Caco-2 (cell line): ENCODE measurements at places on chromosomes 5 and 9.

GRCh38 chr5:35341189-35341588 lies 110.9 kb upstream of the PRLR start:
- DNase-seq, result no peak
- no peak overlapping the region for H3K27ac ChIP-seq
- H3K4me3 ChIP-seq, result no peak overlapping the region
- no peaks in the 10 kb centered on the region for H3K36me3 ChIP-seq
- H3K27me3 ChIP-seq, result no peaks in the 10 kb centered on the region

- no peak overlapping the region for H3K27ac ChIP-seq
- no peaks in the 10 kb centered on the region for H3K36me3 ChIP-seq
- no peak overlapping the region for H3K4me3 ChIP-seq
- H3K4me1 ChIP-seq, result peaks cover 15% of the 10 kb centered on the region
- H3K27me3 ChIP-seq, result no peaks in the 10 kb centered on the region
- no peak for DNase-seq
These were observed 352.4 kb downstream of the GLIS3 start for GRCh38 chr9:3947588-3947845.

GRCh38 chr5:97735209-97735608 lies 552.2 kb upstream of the RIOK2 start:
- H3K27me3 ChIP-seq, result no peaks in the 10 kb centered on the region
- H3K4me1 ChIP-seq, result no peaks in the 10 kb centered on the region
- no peak overlapping the region for H3K27ac ChIP-seq
- no peaks in the 10 kb centered on the region for H3K36me3 ChIP-seq
- H3K4me3 ChIP-seq, result no peak overlapping the region

- H3K27ac ChIP-seq, result no peak overlapping the region
- no peaks in the 10 kb centered on the region for H3K36me3 ChIP-seq
- no peaks in the 10 kb centered on the region for H3K27me3 ChIP-seq
- no peaks in the 10 kb centered on the region for H3K4me1 ChIP-seq
These were observed 28.8 kb downstream of the PDE8B start for GRCh38 chr5:77239126-77239741.

DNA sequence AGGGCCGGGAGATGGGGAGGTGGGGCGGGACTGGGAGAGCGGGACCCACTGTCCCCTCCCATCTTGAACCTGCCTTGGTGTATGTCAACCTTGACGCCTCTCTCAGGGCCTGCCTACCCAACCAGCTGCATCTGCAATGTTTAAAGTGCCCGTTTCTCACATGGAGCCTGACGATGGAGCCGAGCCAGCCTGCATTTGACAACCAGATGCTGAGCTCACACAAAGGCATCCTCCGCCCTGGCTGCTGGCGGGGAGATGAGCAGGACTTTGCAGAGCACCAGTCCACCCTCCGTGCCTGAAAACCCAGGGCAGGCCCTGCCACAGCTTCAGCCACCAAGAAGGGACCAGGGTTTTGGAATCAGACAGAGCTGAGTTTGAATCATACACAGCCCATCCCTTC lies 141.1 kb upstream of the SMIM23 start:
- DNase-seq, result no peak
- H3K27me3 ChIP-seq, result no peaks in the 10 kb centered on the region
- no peak overlapping the region for H3K27ac ChIP-seq
- no peaks in the 10 kb centered on the region for H3K36me3 ChIP-seq
- no peak overlapping the region for H3K4me3 ChIP-seq
- no peaks in the 10 kb centered on the region for H3K4me1 ChIP-seq

GRCh38 chr9:7154650-7155049 lies 396.9 kb downstream of the KDM4C start:
- H3K27ac ChIP-seq, result no peak overlapping the region
- DNase-seq, result no peak
- no peak overlapping the region for H3K4me3 ChIP-seq

DNA sequence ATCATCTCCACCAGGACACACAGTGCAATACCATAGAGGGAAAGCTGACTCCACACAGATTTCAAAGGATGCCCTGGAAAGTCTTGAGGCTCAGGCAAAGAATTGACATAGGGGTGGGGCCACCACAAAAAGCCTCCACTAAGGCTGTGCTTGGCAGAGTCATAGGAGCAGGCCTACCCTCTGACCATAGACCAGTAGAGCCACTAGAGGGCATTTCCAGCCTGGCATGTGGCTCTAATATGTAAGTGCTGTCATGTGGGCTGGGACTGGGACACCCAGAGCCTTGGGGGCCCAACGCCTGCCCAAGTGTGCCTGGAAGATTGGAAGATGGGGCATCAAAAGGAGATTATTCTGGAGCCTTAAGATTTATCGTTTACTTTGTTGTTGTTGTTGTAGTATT lies 726.0 kb downstream of the DNAH5 start:
- H3K4me1 ChIP-seq, result no peaks in the 10 kb centered on the region
- H3K36me3 ChIP-seq, result no peaks in the 10 kb centered on the region
- no peaks in the 10 kb centered on the region; the same call in 1 of the 2 replicates for H3K27me3 ChIP-seq
- peak; percentile 6 for DNase-seq
- no peak overlapping the region for H3K4me3 ChIP-seq
- H3K27ac ChIP-seq, result no peak overlapping the region

DNA sequence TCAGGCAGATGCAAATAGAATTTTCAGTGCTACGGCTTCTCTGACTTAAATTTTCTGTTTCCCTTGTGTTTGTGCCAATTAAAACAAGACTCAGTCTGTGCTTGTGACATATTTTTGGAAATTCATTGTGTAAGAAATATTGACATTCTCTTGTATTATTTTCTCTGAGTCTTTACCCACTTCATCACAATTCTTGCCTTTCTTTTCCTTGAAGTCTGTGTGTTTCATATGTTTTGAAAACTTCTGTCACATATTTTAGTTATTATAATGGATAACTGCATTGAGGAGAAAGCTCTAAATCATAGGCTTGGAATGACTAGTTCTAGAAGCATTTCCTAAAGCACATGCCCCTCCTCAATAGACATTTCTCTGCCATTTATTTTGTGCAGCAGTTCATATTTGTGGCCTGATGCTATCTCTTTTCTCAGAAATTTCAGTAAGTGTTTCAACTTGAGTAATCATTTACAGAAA lies 206.6 kb downstream of the PALM2AKAP2 start:
- H3K27me3 ChIP-seq, result no peaks in the 10 kb centered on the region
- no peaks in the 10 kb centered on the region for H3K36me3 ChIP-seq
- no peak for DNase-seq
- H3K4me1 ChIP-seq, result no peaks in the 10 kb centered on the region
- no peak overlapping the region for H3K27ac ChIP-seq
- H3K4me3 ChIP-seq, result no peak overlapping the region
